ENCODE measurements at places on chromosomes 4 and X.

GRCh38 chr4:166415749-166416148 lies 542.7 kb downstream of the TLL1 start:
- no peak for DNase-seq

GRCh38 chr4:25722964-25723363 lies 67.3 kb downstream of the SLC34A2 start:
- no peak for DNase-seq

- no peak for DNase-seq
Measured at GRCh38 chr4:167210166-167210565, 24.1 kb downstream of the SPOCK3 start.

- no peak for DNase-seq
Measured at GRCh38 chr4:107349266-107349665, 313.2 kb upstream of the DKK2 start.

DNA sequence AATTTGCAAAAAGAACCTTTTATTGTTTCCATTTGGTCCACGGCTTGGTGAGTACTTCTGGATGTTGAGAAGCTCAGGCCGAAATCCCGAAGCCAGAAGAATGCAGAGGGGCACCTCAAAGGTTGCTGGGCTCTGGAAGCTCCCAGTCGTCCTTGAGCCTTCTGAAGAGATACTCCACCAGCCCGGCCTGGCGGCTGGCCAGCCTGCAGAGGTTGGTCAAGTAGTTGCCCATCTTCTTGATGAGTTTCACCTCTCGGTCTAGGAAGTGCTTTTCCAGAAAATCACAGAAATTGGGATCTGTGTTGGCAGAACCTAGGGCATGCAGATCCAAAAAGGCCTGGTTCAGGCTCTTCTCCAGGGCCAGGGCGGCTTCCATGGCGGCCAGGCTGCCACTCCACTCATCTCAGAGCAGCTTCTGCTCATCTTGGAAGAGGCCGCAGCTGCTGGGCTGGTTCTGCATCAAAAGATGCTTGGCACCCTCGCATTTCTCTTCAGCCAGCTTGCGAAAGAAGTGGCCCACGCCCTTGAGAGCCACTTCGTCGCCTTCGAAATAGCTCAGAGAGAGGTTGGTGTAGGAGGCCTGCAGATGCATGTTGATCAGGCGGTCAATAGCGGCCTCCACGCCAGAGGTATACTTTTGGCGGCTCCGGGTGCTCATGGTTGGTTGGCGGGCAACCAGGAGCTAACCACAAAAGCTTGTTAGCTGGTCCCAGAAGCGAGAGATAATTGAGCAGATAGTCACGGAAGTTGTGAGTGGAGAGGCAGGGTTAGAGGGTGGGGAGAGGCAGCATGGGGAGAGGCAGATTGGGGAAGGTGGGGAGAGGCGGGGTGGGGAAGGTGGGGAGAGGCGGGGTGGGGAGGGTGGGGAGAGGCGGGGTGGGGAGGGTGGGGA lies 76.5 kb upstream of the TSPAN7 start:
- no peak for DNase-seq

DNA sequence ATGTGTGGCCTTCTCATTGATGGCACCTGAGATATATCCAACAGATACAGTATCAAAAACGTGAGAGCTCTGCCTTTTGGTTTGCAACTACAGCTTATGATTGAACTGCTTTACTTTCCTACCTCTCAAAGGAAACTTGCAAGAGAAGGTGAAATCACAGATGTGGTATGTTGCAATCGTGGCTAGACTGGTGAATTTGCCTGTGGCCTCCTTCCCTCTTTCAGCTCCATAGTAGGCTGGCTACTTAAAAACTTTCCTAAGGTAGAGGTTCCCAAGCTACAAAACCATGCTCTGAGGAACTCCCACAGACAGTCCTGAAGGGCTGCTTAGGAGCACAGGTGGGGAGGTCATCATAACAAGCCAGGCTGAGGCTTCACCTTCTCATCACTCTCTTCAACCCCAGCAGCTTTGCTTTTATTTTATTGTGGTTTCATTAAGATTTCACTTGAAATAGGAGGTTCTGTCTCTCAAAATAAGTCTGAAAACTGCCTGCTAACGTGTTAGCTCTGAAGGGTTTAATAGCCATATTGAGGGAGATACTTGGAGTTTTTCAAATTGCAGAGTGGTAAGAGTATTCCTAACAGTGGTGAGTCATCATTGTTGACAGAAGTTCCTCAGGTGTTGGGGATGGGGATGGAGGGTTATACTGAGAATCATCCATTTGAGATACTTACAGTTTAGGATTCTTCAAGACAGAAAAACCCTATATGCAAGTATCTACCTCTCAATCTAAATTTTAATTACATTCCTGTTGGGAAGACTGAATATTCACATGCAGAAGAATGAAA lies 93.5 kb upstream of the UCP1 start:
- no peak for DNase-seq

DNA sequence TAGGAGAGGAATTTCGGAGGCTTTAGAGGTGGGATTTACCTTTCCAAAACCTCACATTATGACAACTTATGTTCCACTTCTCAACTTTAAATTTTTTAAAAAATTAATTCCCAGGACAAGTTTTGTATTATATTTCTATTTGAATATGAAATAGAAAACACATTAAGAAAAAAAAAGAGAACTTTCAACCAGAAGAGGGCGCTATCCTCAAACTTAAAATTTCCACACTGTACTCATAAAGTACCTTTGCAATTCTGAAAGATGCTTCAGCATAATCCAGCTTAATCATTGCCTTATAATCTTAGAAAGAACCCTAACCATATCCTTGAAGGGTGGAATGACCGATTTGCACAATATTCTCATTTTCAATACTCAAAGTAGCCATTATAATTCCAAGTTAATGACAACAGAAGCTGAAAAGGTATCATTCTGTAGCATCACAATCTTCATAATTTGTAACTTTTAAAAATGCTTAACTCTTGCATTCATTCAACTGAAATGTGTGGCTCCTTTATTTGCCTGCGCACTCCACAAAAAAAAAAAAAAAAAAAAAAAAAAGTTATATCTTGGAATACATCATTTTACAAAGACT lies 158.0 kb downstream of the KCNIP4 start:
- no peak for DNase-seq

GRCh38 chr4:118787844-118788380 lies 48.0 kb downstream of the SEC24D start:
- DNase-seq, result no peak

GRCh38 chr4:163762741-163763140 lies 268.3 kb downstream of the TMA16 start:
- DNase-seq, result no peak

DNA sequence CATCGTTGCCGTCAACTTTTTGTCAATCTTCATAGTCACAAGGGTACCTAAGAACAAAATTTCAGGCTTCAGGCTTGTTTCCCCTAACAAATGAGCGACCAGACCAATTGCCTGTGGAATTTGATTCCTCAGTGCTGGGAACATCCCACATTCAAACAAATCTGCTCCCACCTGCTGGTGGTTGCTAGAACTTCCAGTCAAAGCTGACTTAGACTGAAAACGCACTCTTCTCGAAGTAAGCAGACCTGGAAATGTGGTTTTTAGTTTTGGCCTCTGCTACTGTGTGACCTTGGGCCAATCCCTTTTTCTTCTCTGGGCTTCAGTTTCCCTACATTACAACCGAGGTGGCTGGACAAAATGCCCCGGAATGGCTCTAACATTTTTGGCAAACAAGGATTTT lies 1.8 kb upstream of the GABRQ start:
- no peak for DNase-seq

- DNase-seq, result peak; percentile 94
Measured at GRCh38 chr4:6917461-6918271, 8.0 kb downstream of the TBC1D14 start.

- DNase-seq, result no peak
Measured at GRCh38 chr4:172007889-172008288, 194.7 kb downstream of the GALNTL6 start.

- DNase-seq, result no peak
Measured at GRCh38 chr4:142307857-142308256, 538.2 kb downstream of the INPP4B start.

DNA sequence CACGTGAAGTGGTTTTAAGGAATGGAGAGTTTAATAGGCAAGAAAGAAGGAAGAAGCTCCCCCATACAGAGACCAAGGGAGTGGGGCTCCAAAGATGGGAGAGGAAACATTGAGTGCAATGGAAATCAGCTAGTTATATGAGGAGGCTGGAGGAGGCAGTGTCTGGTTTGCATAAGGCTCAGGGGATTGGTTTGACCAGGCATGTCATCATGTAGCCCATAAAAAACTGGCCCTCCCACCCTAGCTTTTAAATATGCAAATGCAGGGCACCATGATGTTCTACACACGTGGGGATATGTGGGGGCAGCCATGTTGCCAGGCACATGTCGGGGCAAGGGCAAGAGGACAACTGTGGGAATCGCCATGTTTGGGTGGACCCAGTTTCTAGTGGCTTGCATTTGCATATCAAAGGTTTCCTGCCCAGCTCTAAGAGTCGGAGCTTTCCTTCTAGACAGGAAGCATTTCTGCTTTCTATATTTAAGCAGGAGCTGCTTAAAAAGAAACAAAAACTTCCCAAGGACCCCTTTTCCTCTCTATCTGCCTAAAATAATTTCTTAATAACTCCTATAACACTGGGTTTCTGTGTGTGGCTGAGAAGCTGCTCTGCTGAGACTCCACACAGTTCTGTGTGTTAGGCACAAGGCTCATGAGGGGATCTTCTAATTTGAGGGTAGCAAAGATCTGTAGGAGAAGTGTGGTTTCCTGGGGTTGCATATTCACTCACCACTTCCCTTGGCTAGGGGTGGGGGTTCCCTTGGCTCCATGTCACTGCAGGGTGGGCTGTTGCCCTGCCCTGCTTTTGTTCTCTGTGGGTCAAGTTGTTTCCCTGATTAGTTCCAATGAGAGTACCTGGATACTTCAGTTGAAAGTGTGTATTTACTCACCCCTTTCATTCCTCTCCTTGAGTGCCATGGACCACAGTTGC lies 113.5 kb downstream of the VSIG4 start:
- no peak for DNase-seq

- no peak for DNase-seq
Measured at GRCh38 chrX:78119521-78120227, 15.6 kb downstream of the PGK1 start.

DNA sequence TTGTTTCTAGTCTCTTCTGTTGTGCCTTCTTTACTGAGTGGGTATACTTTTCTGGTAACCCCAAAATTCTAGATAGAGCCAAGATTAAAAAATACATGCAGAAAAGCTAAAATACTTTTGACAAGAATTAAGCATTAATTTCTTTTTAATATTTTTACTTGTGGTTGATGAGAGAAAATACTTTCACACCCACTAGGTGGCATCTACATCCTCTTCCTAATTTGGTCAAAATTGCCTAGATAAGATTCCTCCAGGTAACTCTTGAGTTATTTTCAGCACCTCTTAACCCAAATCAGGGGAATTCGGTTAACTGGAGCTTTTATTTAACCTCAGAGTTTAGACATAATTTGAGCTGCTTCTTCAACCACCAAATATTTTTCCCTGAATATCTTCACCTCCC lies 28.4 kb upstream of the COX7B2 start:
- no peak for DNase-seq

DNA sequence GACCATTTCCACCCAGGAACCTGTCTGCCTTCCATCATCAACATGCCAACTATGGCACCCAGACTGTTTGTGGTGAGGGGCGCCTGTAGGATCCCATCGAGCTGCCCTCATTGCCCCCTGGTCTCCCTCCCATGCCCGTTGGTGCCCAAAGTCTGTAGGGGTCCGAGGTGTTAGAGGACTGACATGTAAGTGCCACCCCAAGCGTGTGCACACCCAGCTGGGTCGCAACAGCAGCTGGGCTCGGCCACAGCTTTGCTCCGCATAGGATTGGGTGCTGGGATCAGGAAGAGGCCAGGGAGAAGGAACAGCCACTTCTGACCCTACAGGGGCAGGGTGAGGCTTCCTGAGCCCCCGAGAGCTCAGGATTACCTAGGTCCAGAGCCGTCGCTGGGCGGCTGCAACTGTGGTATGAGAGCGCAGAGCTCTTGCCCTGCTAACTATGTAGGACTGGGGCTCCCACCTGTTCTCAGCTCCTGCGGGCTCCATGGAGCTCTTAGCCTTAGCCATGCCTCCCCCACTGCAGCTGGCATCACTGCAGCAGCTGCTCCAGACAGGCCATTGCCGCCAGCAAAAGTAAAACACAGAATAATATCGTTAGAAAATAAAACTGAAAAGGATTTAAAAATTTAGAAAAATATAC lies 1160.3 kb downstream of the FSTL5 start:
- DNase-seq, result no peak

Measured in NCI-H2029 (cell line).